Activated naive CD8-positive, alpha-beta T cell treated with anti-CD3 and anti-CD28 coated beads, Interleukin-2, amount 10 ng/mL, durations not matched to agents 7 days and 5 days (primary cell): ENCODE measurements at places on chromosomes 4 and X. TPM values are rescaled to one million over a fixed set of nuclear protein-coding genes. Genes with fewer than 3 reads are reported as not detected.

- no peak for DNase-seq
Observed at GRCh38 chr4:159926871-159927270, 824.0 kb downstream of the RAPGEF2 start.

- no peak for DNase-seq
Observed at GRCh38 chrX:31228909-31229308, 157.1 kb upstream of the FTHL17 start.

DNA sequence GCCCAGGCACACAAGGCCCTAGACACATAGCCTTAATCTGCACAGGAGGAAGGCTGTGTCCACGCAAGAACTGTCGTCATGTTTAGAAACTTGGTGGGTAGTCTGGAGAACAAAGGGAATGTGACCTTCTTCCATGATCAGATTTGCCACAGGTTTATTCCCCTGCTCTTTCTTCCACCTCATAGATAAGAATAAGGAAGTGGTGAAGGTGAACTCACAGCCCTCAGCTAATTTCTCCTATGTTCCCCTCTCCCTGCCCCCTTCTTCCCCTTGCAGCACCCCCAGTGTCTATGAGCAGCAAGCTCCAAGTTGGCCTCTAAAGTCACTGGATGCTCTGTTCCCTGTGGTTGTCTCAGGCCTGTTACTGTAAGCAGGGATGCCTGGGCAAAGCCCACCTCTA, 39.8 kb upstream of the LAS1L start:
- DNase-seq: no peak

DNA sequence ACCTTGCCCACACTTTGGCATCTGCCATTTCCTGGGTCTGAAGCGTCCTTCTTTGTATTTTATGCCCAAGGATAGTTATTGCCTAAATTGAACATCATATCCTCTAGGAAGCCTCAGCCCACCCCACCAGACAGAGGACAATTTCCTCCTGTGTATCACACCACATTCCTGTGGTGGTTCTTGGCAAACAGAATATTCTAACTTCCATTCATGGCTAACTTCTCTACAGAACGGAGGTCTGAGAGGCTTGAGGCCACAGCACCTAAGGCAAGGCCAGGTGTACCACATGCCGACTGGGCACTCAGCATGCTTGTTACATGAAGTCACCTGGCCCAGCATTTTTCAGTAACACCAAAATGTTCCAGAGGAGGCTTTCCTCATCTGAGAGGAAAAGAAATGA, 42.4 kb downstream of the CD99L2 start:
- no peak for DNase-seq

GRCh38 chr4:134544303-134544770, 342.7 kb upstream of the PABPC4L start:
- no peak for DNase-seq

DNA sequence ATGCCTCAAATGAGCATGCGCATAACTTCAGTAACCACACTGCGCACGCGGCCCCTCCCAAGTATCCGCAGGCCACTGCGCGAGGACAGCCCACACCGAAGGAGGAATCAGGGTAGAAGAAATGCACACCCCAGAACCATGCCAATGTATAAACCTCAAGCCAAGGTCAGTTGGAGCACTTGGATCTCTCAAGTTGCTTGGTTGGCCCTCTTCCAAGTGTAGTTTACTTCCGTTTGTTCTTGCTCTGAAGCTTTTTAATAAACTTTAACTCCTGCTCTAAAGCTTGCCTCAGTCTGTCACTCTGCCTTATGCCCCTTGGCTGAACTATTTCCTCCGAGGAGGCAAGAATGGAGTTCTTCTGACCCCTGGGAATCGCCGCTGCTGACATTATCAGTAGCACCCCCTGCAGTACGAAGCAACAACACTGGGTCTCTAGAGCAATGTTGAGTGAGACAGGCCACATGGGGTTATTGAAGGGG, 22.0 kb upstream of the SPINK2 start:
- DNase-seq: no peak

- DNase-seq: no peak
Observed at GRCh38 chr4:77342170-77342810, 185.3 kb downstream of the CCNG2 start.

- DNase-seq: no peak
Observed at GRCh38 chrX:122703762-122704161, 480.3 kb upstream of the GRIA3 start.

Gene SLC10A4
- total RNA-seq: 0.17 TPM

Gene CSAG3
- total RNA-seq: not detected

Gene CT45A3
- not detected for total RNA-seq

Gene STK32B
- total RNA-seq: not detected

Gene NONO
- 438 TPM for total RNA-seq

Gene LRIT3
- total RNA-seq: 0.17 TPM
